Neural progenitor cell (in vitro differentiated cells): ENCODE measurements at places on chromosomes 3 and 15. TPM values are rescaled to one million over a fixed set of nuclear protein-coding genes. Genes with fewer than 3 reads are reported as not detected.

GRCh38 chr15:52567871-52568600 is 794 bp downstream of the ARPP19 start:
- no peaks in the 10 kb centered on the region for H3K36me3 ChIP-seq
- H3K27me3 ChIP-seq = no peaks in the 10 kb centered on the region
- peaks cover 10% of the 10 kb centered on the region for H3K4me1 ChIP-seq
- peak overlapping the region; percentile 94 for H3K27ac ChIP-seq

The FGF12 gene
- 6.6 and 7.0 TPM in 2 replicates for total RNA-seq

DNA sequence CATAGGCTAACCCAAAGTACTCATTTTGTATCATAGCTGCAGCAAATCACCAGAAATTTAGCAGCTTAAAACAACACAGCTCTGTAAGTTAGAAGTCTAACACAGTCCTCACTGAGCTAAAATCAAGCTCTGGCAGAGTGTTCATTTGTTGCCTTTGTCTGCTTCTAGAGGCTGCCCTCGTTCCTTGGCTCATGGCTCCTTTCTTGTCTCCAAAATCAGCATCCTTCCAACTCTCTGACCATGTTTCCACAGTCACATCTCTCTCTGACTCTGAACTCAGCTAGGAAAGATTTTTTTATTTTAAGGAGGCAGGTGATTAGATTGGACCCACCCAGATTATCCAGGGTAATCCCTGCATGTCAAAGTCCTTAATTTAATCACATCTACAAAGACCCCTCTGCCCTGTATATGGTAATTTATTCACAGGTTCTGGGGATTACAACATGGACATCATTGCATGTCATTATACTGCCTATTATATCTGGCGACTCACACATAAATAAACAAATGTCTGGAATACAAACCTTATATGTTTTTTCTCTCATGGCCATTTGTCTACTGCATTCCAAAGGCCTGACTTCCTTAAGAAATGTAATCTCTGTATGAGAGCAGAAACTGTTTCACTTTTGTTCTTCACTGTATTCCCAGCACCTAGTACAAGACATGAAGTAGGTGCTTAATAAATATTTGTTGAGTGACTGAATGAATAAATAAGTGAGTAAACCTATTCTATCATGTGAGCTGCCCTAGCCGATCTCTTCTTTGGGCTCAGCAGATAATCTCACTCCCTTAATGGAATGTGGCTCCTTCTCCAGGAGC is 15.1 kb upstream of the UACA start:
- H3K36me3 ChIP-seq = no peaks in the 10 kb centered on the region
- H3K27ac ChIP-seq = no peak overlapping the region
- no peak for DNase-seq
- H3K4me1 ChIP-seq = no peaks in the 10 kb centered on the region
- H3K4me3 ChIP-seq = no peak overlapping the region

The P2RY12 gene
- total RNA-seq = not detected in 2 replicates

- H3K27me3 ChIP-seq = no peaks in the 10 kb centered on the region
- no peak overlapping the region for H3K4me3 ChIP-seq
- H3K4me1 ChIP-seq = no peaks in the 10 kb centered on the region
- no peak for DNase-seq
- H3K27ac ChIP-seq = no peak overlapping the region
These were observed 118.7 kb downstream of the RPL22L1 start for GRCh38 chr3:170751083-170751898.

GRCh38 chr3:122427857-122428471 is 12.1 kb upstream of the WDR5B start:
- no peak overlapping the region for H3K27ac ChIP-seq
- DNase-seq = no peak
- no peak overlapping the region for H3K4me3 ChIP-seq
- no peaks in the 10 kb centered on the region for H3K4me1 ChIP-seq
- no peaks in the 10 kb centered on the region for H3K27me3 ChIP-seq

- no peak overlapping the region for H3K27ac ChIP-seq
- H3K4me3 ChIP-seq = no peak overlapping the region
- no peaks in the 10 kb centered on the region for H3K4me1 ChIP-seq
- no peaks in the 10 kb centered on the region for H3K27me3 ChIP-seq
- no peaks in the 10 kb centered on the region for H3K36me3 ChIP-seq
- no peak for DNase-seq
These were observed 303.9 kb upstream of the ALCAM start for GRCh38 chr3:105062853-105063252.

DNA sequence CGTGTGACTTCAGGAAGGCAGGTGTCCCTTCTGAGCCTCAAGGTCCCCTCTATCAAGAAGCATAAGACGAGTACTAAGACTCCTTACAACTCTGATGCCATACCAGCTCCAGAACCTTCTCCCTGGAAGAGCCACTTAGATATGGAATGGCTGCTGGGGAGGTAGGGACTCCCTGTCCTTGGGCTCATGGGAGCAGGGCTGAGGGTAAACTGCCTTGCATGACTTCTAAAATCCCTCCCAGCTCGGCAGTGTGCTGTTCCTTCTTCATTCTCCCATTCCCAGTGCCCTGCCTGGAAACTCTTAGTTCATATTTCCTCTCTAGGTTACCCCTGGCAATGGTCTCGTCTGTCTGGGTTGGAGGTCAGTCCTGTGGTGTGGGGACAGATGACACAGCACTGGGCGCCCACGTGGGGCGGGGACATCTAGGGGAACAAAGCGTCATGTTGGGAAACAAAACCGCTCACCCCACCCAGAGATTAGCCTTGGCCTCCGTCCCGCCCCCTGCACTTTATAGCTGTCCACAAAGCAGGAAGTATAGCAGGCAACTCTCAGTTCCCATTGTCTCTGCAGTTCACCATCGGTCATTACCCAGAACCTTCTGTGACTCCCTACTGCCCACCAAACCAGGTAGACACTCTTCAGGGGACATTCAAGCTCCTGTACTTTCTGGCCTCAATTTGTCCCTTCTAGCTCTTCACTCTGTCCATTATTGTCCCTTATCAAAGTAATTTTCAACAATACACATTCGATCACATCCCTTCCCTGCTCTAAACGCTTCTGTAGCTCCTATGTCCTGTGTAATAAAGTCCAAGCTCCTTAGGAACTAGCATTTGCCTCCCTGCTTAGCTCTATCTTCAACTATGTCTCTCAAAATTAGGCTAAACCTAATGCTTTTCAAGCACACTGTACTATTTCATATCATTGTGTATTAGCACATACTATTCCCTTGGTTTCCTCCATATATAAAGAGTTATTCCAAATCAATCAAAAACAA is 73.8 kb downstream of the IQSEC1 start:
- DNase-seq = no peak
- no peaks in the 10 kb centered on the region for H3K36me3 ChIP-seq
- H3K27me3 ChIP-seq = peaks cover 4% of the 10 kb centered on the region
- peaks cover 5% of the 10 kb centered on the region for H3K4me1 ChIP-seq

DNA sequence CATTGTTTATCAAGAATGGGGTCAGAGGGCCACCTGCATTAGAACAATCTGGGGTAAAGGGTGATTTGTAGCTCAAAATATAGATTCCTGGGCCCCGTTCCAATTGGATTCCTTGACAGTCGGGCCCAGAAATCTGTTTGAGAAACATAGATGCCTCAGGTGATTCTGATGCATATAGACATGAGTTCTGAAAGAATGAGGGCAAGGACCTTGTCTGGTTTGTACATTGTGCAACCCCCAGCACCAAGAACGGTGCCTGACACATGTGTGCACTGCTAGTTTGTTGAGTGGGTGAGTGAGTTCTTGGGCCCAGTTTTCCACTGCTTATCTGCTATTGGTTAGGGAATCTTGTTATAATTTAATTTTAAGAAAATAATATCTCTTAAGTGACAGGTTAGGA is 16.6 kb downstream of the CRYBG3 start:
- no peak for DNase-seq
- no peak overlapping the region for H3K4me3 ChIP-seq
- no peaks in the 10 kb centered on the region for H3K36me3 ChIP-seq

The MUSTN1 gene
- total RNA-seq = 2.0 and 10.8 TPM in 2 replicates

DNA sequence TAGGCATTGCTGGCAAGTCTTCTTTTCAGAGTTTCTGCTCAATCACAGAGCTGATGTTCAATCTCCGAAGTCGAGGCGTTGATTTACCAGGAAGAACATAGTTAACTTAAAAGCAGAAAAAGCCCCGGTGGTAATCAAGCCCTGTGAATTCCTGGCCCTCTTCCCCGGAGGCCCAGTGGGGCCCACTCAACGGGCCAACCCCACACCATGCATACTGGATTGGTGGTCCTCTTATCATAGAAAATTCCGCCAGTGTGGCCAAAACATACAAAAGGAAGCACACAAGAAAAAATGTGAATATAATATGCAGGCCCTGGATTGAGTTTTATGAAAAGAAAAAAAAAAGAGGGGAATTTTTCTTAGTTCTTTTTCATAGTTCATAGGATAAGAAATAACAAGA is 873.0 kb upstream of the NR2F2 start:
- H3K27ac ChIP-seq = no peak overlapping the region
- H3K27me3 ChIP-seq = no peaks in the 10 kb centered on the region
- no peak overlapping the region for H3K4me3 ChIP-seq
- H3K4me1 ChIP-seq = peaks cover 21% of the 10 kb centered on the region

GRCh38 chr3:126553284-126554084 is 5.2 kb downstream of the C3orf22 start:
- no peak overlapping the region for H3K4me3 ChIP-seq
- DNase-seq = no peak
- no peaks in the 10 kb centered on the region for H3K36me3 ChIP-seq
- H3K4me1 ChIP-seq = peaks cover 16% of the 10 kb centered on the region
- no peaks in the 10 kb centered on the region for H3K27me3 ChIP-seq

The LSAMP gene
- 13.3 and 18.0 TPM in 2 replicates for total RNA-seq
